ENCODE measurements at places on chromosomes 12 and 14. TPM values are rescaled to one million over a fixed set of nuclear protein-coding genes. Genes with fewer than 3 reads are reported as not detected.

- no peak for DNase-seq
These were observed 232.7 kb downstream of the SLC16A7 start for GRCh38 chr12:59828521-59828920.

The NFYB gene
- polyA plus RNA-seq = 113 TPM

DNA sequence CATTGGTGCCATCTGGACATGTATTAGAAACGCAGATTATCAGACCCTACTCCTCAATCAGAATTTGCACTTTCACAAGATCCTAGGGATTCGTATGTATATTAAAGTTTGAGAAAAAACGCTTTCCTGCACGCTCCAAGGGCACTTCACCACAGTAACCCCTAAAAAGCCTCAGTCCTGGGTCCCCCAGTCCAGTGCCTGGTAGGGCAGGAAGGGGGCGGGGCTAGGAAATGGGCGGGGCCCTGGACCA lies 369 bp downstream of the DEPDC4 start:
- DNase-seq = no peak

GRCh38 chr12:49903700-49904423 lies at the start of gene FAIM2:
FAIM2 (minus strand) TSS chr12:49903900; CDS start chr12:49903792, 108 bp downstream.
- DNase-seq = no peak

The KRT78 gene
- not detected for polyA plus RNA-seq

- DNase-seq = no peak
These were observed 281.6 kb upstream of the E2F7 start for GRCh38 chr12:77347017-77347416.

DNA sequence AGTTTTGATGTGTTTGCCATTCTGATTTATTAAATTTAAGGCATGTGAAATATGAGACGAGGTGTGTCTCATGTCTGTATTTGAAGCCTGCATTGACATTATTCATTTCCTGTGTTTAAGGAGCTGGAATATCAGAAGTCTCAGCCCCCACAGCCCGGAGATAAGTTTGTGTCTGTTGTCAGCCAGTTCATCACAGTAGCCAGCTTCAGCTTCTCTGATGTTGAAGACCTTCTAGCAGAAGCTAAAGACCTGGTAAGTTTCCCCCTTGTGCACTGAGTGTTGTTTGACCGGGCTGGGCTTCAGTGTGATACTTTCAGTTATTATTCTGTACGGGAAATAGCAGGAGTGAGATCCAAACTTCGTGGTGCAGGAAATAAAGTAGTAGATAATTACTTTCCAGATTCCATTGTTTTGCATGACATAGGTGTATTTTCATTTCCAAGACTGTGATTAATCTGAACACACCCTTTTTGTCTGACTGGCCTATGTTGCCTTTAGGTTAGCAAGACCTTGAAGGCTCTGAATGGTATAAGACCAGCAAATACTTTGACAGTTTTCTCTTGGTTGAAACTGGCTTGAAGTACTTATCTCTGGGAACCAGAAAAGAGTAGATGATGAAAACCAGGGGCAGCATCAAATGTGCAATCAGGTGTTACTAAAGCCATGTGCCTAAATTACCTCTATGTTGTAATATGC lies 101.5 kb downstream of the GPR135 start:
- no peak for DNase-seq

The ADCY4 gene
- 24.9 TPM for polyA plus RNA-seq

- no peak for DNase-seq
These were observed 172.1 kb downstream of the TSPAN9 start for GRCh38 chr12:3249081-3249800.

The SCNN1A gene
- polyA plus RNA-seq = 68.4 TPM

The ATF1 gene
- polyA plus RNA-seq = 44.0 TPM

DNA sequence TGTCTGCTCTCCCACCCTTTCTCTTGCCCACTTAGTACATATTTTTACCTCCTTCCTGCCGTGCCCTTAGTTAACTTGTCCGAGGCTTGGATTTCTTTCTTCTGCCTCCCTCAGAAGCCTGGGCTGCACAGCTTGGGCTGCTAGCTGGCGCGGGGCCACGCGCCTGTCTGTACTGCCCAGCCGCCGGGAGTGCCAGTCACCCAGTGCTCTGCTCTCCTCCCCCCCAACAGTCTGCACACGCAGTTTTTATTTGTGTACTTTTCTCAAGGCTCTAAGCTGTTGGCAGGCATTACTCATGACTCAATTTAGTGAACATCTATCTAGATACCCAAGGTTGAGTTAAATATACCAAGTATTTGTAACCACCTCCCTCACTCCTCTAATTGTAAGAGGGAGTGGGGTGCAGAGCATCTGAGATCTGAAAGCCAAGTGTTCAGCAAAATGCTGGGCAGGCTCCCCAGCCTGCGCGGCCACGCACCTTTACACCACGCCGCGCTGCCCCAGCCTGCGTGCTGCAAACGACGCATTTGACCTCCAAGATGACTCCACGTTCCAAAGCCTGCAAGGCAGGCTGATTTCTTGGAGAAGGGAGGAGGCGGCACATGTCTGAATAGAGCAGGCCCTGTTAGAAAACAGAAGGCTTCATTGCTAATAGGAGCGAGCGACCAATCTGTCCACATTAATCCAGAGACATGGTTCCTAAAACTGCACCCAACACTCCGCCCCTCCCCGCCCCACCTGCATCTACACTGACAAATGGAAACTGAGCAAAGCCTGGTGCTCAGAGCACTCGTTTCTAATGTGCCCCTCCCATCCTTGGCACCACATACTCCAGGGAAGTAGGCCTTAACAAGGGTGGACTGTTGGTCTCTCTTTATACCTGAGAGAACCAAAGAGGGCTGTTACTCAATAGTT lies 18.2 kb upstream of the CACNA2D4 start:
- no peak for DNase-seq

- no peak for DNase-seq
These were observed 33.7 kb downstream of the PAH start for GRCh38 chr12:102883204-102883799.

DNA sequence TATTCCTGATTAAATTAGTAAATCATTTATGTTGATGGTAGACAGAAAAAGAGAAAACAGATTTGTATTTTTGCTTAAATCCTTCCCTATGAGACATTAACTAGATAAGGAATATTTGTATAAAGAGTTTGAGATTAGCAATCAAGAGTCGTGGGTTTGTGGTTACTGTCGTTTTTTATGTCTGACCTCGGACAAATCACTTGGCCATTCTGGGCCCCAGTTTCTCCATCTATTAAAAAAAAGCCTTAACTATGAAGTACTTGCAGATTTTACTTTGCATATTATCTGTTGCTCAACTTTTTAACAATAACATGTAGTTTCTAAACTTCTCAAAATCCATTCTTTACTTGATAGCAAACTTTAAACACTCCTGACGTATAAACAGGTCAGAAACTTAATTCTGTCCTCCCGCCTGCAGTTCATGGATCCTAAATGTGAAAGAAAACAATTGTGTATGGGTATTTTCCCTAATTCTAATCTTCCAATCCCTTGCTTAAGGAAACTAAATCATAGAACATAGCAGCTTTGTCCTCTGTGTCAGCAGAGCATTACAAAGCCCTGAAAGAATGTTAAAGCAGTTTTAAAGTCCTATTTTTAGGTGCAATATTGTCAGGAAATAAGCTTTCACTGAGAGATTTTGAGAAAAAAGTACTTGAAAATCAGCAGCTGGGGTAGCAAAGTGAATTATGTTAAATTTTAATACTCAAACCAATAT lies 118.2 kb downstream of the GPR135 start:
- DNase-seq = no peak

DNA sequence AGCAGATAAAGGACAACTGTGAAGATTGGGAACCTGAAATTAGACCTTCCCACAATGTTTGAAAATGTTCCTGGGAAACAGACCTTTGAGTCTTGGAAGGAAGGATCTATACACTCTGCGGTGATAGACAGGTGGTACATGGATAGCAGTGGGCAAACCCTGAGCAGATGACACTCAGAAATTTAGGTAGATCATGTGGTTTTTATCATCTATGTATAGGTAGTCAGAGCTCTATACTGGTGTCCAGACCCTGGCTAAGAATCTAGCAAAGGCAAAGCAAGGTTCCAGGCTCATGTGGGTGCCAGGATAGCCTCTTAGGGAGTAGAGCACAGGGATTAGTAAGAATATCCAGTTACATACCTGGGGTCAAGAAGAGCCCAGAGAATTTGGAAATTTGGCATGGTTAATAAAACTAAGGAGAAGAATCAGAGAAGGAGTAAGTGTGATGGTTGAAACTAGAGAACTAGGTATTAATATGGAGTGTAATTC lies 331.2 kb upstream of the FBXO33 start:
- no peak for DNase-seq

DNA sequence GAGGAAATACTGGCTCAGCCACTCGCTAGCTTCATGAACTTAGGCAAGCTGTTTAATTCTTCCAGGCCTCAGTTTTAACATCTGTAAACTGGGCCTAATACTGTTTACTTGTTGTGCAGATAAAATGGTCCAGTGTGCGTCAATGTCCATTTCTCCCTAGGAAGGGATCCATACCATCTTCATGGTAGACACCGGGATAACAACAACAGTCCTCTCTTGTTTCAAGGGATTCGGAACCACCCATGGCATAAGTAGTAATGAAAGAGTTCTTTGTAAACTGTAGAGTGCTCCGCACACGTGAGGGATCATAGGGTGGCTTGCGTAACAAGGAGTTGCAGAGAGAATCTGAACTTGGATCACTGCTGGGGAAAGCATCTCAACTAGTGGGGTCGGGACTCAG lies 17.3 kb upstream of the CHGA start:
- no peak for DNase-seq

DNA sequence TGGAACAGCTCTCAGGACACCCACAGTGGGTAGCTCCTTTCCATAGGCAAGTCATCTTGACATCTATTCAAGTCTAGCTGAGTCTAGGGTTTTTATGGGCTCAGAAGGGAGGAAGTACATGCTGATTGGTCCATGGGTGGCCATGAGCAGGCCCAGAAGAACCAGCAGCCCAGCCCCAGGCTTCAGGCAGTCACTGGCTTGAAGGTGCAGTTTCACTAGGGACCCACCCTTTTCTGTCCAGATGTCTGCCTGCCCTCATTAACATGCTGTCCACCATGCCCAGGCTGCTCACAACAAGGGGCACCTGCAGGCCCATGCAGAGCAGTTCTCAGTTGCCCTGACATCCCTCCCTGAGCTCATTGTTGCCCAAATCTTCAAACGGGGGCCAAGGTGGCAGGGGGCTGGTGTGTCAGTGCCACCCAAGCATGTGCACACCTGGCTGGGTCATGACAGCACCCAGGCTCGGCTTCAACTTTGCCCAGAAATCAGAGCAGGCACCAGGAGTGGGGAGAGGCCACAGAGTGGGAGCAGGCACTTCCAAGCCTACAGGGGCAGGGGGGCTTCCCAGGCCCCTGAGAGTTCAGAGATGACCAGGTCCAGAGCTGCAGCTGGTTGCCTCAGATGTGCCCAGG lies 18.7 kb upstream of the LGR5 start:
- DNase-seq = no peak

DNA sequence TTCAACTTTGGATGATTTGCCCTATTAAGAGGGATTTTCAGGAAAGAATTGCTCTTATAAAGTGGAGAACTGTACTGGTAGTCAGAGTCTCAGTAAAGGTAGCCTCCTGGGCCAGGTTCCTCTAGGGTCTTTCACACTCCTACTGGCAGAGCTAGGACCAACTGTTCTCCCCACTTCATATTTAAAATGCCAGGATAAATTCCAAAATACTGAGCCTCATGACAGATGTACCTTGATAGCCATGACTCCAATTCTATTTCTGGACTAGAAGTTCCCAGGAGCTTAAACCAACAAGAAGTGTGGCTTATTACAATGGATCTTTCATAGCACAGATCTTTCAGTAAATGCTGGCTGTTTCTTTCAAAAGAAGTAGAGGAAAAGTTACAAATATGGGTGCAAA lies 126.5 kb downstream of the C12orf75 start:
- no peak for DNase-seq

The SUPT16H gene
- 153 TPM for polyA plus RNA-seq

DNA sequence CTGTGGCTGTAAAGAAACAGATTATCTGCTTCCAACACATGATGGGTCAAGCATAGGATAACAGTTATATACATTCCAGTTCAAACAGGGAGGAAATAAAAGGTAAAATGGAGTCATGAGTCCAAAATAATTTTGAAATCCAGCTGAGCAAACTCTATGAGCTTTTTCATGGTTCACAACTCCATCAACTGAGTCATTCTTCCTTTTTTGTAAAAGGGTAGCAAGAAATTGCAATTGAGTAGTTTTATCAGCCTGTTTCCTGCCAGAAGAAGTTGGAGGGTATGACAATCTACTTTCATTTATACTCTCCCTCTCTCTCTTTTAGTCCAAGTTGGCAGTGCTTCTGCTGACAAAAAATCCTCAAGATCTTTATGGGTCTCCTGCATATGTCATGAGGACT lies 95.6 kb downstream of the CPNE8 start:
- no peak for DNase-seq

- DNase-seq = no peak
These were observed 195.8 kb upstream of the PZP start for GRCh38 chr12:9404031-9404430.

GRCh38 chr14:102917056-102917385 lies 5.4 kb upstream of the AMN start:
- no peak for DNase-seq

The SERPINA9 gene
- polyA plus RNA-seq = not detected

DNA sequence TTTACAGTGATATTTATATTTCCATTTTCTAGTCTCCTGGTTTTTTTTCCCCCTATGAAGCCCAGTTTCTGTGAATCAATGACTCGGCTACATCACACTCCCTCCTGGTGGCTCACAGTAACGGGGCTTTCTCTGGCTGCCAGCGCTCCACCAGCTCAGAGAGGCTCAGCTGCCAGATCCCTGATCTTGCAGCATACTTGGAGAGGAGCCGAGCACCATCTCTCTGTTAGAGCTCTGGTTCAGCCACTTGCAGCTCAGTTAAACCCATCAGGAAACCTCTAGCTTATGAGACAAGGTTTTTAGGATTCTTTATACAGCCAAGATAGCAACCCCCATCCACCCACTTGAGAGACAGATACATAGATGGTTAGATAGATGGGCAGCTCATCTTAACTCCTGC lies 74.6 kb downstream of the CIT start:
- DNase-seq = no peak

The NANOG gene
- 0.08 TPM for polyA plus RNA-seq

GRCh38 chr14:54603362-54603761 lies 36.4 kb downstream of the SAMD4A start:
- no peak for DNase-seq

The NACA gene
- polyA plus RNA-seq = 2,242 TPM

The KIF5A gene
- polyA plus RNA-seq = 0.39 TPM

GRCh38 chr12:99834710-99835109 lies 150.0 kb downstream of the ANKS1B start:
- DNase-seq = no peak

- no peak for DNase-seq
These were observed 134.7 kb upstream of the RFLNA start for GRCh38 chr12:124160097-124160756.

The TMBIM6 gene
- polyA plus RNA-seq = 908 TPM

The COL2A1 gene
- polyA plus RNA-seq = 51.7 TPM

DNA sequence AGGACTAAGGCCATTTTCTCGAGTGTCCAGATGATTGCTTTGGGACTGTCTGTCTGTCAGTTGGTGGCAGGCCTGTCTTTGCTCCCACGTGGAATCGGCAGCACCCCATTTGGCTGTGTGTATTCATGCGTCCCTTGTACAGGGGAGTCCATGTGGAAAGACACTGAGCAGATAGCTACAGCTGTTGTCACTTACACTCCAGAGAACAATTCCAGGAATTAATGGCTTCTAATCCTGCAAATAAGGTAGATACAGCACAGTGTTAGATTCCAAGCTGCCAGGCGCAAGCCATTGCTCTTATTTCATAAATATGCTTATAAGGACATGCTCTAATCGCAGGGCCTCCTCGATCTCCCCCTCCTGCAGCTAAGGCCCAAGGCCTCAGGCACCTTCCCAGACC lies 208.8 kb downstream of the VRK1 start:
- no peak for DNase-seq

Measured in right renal pelvis (tissue), 4 donors.